Uterus (tissue), 4 donors: ENCODE measurements at places on chromosomes 6 and 20. TPM values are rescaled to one million over a fixed set of nuclear protein-coding genes. Genes with fewer than 3 reads are reported as not detected.

GRCh38 chr6:145729887-145730286 lies 5.4 kb downstream of the EPM2A start:
- H3K27me3 ChIP-seq: no peaks in the 10 kb centered on the region
- no peaks in the 10 kb centered on the region for H3K36me3 ChIP-seq
- H3K4me1 ChIP-seq: no peaks in the 10 kb centered on the region
- H3K27ac ChIP-seq: no peak overlapping the region

DNA sequence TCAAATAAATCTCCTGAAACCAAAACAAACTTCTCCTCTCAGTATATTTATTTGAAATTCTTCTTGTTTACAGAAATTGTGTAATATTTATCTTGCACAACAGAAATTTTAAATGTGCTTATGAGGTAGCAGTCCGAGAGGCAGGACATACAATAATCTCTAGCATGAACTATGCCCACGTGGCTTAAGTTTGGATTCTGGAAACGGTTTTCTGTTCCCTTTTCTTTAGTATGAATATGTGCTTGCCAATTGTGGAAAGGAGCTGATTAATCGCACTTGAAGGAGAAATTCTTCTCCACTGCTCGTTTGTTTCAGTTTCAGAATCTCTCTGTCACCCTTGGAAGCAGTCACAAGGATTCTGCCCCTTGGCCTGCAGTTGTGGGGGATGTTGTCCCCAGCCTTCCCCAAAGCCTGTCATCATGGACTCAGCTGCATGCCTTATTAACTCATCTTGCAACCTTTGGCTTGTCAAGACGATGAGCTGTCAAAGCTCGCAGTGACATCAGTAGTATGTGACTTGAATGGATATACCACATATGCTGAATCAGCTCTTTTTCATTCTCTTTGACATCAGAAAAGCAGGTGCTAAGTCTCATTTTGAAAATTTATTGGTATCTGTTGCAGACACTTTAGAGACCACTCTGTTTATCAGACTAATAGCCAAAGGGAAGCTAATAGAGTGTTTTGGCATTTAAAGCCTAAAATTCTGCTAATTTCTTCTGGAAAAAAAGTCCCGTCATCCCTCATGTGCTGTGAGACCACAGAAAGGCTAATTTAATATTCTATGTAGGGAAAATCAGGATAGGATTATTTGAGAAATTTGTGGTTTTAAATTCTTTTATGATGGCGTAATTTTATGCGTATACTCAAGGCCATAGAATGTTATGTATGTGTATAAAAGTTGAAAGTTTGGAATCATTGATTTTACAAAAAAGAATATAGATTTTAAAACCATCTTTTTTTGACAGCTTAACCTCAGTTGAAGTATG lies 186.8 kb downstream of the ARID1B start:
- DNase-seq: no peak
- no peaks in the 10 kb centered on the region for H3K27me3 ChIP-seq
- H3K4me3 ChIP-seq: no peak overlapping the region
- H3K4me1 ChIP-seq: peaks cover 4% of the 10 kb centered on the region
- H3K27ac ChIP-seq: peak overlapping the region; percentile 29
- H3K36me3 ChIP-seq: no peaks in the 10 kb centered on the region

GRCh38 chr6:19934996-19935591 lies 97.9 kb downstream of the ID4 start:
- H3K36me3 ChIP-seq: no peaks in the 10 kb centered on the region
- no peak for DNase-seq
- no peak overlapping the region for H3K27ac ChIP-seq
- H3K4me1 ChIP-seq: no peaks in the 10 kb centered on the region
- no peaks in the 10 kb centered on the region for H3K27me3 ChIP-seq

SNAI1 gene
- total RNA-seq: 7.9 TPM

TTK gene
- total RNA-seq: not detected
